ENCODE measurements at places on chromosomes 16 and 17.

- no peak for DNase-seq
These were observed 30.7 kb downstream of the YPEL2 start for GRCh38 chr17:59361916-59362810.

GRCh38 chr17:21161498-21162393 lies 35.0 kb downstream of the DHRS7B start:
- DNase-seq: no peak

GRCh38 chr16:25613931-25614330 lies 77.8 kb upstream of the HS3ST4 start:
- no peak for DNase-seq

- DNase-seq: no peak
These were observed 428 bp downstream of the SGSM2 start for GRCh38 chr17:2337544-2338314.

GRCh38 chr16:56013962-56014552 lies 138.9 kb upstream of the CES5A start:
- peak; percentile 49 for DNase-seq

DNA sequence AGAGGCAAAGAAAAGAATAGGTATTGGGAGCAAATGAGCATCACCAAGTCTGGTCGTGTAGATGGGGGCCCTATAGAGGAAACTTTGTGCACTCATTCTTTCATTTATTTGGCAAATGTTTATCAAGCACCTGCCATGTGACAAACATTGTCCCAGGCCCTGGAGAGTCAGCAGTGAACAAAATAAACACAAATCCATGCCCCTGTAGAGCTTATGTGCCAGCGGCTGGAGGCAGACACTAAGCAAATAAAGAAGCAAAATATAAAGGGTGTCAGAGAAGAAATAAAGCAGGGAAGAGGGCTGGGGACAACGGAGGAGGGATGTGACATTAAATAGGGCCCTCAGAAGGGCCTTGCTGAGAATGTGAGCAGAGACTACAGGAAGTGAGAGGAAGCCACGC lies 45.5 kb downstream of the KATNIP start:
- DNase-seq: no peak

All from MV-4-11 (cell line).